Hematopoietic multipotent progenitor cell treated with erythropoietin and hydrocortisone succinate and interleukin-3 and kit ligand, for 15 days (in vitro differentiated cells): ENCODE measurements at places on chromosomes 7 and 10.
A peak's percentile ranks its signal among the peaks of the same experiment; 100 is the strongest.

GRCh38 chr7:73354821-73355220 lies 26.9 kb downstream of the FKBP6 start:
- no peak for DNase-seq

- DNase-seq = no peak
Observed at GRCh38 chr10:91200314-91201212, 19.9 kb upstream of the PCGF5 start.

DNA sequence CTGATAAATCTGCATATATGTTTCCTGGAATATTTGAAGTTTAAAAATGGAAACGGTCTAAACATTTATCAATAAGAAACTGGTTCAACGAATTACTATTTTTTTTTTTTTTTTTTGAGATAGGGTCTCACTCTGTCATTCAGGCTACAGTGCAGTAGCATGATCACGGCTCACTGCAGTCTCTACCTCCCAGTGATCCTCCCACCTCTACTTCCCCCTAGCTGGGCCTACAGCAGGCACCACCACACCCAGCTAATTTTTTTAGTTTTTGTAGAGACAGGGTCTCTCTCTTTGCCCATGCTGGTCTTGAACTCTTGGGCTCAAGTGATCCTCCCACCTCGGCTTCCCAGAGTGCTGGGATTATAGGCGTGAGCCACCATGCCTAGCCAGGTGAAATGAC lies 68.3 kb downstream of the UBE2H start:
- no peak for DNase-seq

DNA sequence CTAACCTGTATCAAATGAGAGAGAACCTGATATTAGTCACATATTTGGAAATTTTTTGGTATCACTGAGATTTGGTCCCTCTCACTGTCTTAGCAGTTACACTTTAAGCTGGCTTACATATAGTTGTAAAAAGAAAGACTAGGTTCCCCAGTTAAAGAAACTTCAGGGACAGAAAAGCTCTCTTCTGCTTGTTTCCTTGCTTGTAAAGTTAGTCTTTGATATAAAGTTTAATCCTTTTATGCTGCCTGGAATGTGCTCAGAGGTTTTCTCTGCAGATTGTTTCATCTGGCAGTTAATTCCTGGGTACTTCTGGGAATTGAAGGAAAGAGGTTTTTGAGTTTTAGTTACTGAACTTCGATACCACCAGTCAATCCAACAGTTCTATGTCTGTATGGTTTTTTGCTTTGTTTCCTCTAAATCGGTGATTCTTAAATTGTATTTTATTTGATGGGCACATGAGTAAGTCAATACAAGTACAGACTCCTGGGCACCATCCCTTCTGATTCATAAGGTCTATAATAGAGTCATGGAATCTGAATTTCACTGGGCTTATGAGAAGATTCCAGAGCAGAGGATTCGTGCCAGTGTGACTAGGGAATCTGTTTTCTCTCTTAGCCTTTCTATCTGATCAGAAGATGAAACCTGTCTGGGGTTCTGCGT lies 1080.9 kb upstream of the C7orf33 start:
- DNase-seq = no peak

GRCh38 chr10:50387732-50388073 lies 136.4 kb upstream of the ASAH2 start:
- no peak for DNase-seq

DNA sequence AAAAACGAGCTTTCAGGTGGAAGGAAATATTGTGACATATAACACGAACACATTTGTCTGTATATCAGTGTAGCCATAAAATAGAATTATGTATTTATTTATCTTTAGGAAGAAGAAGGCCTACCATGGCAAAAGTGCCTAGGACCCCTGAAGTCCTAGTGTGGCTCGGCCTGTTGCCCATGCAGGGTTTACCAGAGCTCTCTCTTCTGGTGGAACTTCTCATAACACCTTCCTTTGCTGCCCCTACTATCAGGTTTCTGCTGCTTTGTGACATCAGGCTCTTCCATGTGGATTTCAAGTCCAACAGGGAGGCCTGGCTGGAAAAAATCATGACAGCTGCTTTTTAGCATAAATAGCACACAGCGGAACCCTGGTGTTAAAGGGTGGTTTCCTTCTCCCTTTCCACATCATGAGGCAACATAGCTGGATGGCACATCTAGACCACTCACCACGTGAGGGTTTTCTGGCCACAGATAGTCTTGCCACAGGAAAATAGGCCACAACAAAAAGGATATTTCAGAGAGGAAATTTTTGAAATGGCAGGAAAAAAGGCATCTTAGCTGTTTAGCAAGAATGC lies 44.8 kb upstream of the ADO start:
- no peak for DNase-seq

DNA sequence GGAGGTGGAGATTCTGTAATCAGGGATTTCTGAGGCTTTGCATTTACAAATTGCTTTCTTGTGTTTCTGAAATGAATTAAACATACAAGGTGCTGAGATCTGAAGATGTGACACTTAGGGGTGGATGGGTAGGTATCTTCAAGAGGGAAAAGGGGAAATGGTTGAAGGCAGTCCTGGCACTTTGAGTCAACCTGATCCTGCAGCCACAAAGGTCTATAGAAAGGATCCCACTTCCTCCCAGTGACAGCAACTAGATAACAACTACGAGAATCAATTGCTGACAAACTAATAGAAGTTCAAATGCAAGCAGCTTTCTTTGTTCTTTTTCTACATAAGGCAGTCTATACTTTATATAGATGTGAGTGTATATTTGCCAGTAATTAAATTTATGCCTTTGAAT lies 553.3 kb downstream of the MDFIC start:
- no peak for DNase-seq

GRCh38 chr10:83253011-83253671 lies 886.2 kb upstream of the GHITM start:
- no peak for DNase-seq

DNA sequence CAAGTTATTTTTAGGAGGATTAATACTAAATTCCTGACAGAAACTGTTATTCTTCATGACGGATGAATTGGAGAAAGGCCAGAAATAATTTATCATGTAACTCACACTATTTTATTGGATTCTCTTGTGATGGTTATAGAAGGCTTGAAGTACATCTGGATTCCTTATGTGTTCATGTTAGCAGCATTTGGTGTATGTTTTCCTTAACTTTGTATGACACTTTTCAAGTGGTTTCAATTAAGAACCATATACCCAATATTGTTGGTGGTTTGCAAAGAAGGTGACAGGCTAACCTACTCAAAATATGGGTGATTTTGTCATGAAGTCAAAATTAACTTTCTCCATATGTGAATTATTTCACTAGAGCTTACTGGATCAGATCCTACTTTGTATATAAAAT lies 532.2 kb upstream of the CNTNAP2 start:
- DNase-seq = no peak

DNA sequence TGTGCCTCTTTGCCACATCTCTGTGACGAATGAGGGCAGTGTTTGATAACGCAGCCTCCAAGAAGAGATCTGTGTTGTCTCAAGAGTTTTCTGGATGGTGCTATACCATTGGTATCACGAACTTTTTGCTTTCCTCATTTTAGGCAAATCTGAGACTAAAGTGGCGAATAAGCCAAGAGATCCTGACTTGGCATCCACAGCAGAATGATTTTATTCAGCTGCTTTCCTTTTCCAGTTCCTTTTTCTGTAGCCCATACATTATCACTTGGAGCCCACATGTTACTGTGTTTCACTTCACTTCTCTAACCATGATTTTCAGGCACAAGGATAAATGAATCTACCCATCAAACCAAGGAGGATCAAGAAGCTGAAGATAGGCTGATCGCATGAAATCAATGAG lies 177.9 kb upstream of the PTN start:
- no peak for DNase-seq

- DNase-seq = no peak
Observed at GRCh38 chr10:15483215-15484075, 112.4 kb upstream of the FAM171A1 start.

- DNase-seq = no peak
Observed at GRCh38 chr7:77447616-77448015, 31.5 kb upstream of the GSAP start.

DNA sequence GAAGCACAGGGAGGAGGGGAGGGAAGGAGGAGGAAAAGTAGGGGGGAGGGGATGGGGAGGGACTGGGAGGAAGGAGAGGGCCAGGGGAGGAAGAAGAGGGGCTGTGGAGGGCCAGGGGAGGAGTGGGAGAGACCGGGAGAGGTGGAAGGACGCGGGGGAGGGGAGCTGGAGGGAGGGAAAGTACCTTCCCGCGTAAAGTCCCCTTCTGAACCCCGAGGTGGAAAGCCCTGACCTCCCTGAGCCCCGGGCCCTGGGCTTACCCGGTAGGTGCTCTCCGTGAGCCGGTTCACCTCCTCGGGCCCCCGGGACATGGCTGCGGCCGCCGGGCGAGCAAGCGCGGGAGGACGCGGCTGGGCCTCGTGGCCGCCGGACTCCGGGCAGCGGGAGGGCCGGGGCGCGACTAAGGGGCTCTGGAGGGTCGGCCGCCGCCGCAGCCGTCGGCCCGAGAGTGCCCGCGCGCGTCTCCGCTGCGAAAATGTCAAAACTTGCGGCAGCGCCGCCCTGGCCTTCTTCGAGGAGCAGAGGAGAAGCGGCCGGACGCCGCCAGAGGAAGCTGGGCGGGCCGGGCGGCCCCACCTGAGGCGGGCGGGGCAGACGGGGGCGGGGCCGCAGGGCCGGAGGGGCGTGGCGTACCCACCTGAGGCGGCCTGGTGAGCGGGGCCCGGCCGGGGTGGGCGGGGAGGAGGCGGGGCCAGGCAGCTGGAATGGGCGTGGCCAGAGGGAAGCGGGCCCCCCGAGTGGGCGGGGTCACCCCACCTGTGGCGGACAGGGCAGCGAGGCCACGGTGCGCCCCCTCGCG lies at the start of gene BAIAP2L1:
Gene BAIAP2L1, minus strand, starts transcription at position 549 of the 799 bp plus-strand sequence. Its CDS starts 238 bp downstream, at position 311.
- DNase-seq = peak; percentile 61

DNA sequence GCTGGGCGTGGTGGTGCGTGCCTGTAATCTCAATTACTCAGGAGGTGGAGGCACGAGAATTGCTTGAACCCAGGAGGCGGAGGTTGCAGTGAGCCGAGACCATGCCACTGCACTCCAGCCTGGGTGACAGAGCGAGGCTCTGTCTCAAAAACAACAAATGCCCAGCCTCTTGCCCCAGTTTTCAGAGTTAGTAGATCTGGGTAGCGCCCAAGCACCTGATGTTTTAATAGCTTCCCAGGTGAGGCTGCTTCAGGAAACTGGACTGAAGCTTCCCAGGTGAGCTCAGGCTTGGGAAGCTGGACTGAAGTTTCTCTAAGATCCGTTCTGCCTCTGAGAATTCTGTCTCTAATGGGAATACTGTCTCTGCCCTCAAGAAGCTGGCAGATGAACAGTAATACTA lies 12.2 kb downstream of the RPS24 start:
- DNase-seq = no peak

GRCh38 chr7:112160130-112160770 lies 45.9 kb downstream of the DOCK4 start:
- DNase-seq = no peak

DNA sequence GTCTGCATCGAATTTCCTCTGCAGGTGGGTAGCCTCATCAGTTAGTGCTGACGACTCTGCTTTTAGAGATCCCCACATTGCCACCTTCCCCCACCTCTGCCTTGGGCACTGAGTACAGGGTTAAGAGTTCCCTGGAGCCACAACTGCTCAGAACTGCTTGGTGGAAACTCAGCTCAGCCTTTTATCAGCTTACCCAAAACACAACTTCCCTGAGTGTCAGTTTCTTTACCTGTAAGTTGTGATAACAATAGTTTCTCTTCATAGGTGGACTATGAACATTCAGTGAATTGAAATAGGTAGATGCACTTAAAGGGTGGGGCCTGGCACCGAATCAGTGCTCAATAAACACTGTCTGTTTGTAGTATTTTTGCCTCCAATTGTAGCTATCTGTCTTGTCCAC lies 11.3 kb downstream of the ASB13 start:
- no peak for DNase-seq

- DNase-seq = no peak
Observed at GRCh38 chr10:85791818-85792532, 574.6 kb downstream of the GRID1 start.

GRCh38 chr10:31694929-31695837 lies 233.4 kb downstream of the ARHGAP12 start:
- DNase-seq = no peak

DNA sequence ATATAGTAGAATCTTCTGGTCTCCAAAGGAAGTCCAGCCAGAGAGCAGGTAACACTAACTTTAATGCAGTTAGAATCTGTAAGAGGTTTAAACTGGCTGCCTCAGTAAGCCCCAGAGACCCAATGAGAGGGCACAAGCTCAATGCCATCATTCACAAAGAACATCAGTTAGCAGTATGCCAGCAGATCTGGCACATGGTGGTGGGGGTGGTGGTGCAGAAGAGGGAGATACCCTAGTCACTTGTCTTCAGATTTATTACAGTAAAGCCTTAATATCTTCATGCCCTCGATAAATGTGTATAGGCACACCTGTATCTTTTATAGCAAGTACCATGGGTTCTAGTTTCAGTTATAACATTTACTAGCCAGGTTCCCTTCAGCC lies 86.2 kb downstream of the SORBS1 start:
- DNase-seq = no peak

GRCh38 chr7:14839307-14839706 lies 63.2 kb downstream of the DGKB start:
- no peak for DNase-seq

DNA sequence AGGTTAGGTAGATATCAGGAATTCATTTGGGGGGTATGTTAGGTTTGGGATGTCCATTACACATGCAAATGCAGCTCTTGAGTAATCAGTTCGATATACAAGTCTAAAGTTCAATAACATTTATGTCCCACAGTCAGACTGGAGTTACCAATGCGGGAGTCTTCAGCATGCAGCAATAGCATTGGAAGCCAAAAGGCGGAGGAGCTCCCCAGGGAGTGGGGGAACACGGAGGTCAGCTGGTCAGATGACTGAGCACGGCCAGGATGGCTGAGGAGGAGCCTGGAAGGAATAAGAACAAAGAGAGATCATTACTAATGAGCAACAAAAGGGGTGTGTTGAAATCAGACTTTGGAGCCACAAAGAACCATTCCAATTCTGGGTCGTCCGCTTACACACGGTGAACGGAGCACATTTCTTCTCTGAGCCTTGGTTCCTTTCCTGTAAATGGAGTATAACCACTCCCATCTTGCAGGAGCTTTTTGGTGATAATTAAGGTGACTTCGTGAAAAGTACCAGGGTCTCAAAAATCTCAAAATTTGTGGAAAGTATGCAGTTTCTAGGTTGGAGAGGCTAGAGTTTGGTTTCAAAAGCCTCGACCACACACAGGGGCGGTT lies 478 bp upstream of the ZNF22 start:
- no peak for DNase-seq

- no peak for DNase-seq
Observed at GRCh38 chr10:78718032-78718572, 350.7 kb upstream of the ZMIZ1 start.
